ENCODE measurements at places on chromosomes 16 and 17.
A peak's percentile ranks its signal among the peaks of the same experiment; 100 is the strongest.

DNA sequence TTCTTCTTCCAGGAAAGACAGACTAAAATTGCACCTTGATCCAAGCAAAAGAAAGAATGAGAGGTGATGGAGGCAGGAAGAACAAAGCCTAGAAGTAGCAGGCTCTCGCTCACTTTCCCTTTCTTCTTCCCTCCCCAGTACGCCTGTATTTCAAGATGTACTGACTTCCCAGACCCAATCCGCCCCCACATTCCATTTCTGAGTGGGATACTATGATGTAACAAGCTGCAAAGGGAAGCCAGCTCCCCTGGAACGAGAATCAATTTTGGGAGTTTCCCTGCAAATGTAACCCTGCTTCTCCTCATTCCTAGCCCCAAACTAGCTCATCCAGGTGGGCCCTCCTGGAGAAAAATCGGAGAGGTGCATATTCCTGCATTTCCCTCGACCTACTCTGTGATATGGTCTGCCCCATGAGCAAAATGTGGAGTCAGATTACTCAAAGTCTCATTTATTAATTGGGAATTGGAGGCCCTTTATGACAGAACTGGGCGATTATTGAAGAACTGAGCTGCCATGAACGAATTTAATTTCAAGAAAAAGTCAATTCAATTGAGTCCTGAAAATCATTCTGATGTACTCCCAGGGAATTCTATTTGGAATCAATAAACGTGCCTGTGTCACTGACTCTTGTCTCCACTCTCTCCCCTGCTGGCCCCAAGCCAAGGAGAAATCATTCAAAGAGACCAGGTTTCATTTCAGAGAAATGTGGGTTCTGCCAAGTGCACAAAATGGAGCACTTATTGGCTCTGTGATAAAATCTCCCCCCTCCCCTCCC is 398.9 kb downstream of the SHISA9 start:
- DNase-seq, result no peak

GRCh38 chr17:74825952-74826719 is 33.5 kb downstream of the GRIN2C start:
- no peak for DNase-seq

GRCh38 chr16:2386990-2387389 is 42.3 kb upstream of the CCNF start:
- DNase-seq, result no peak

GRCh38 chr17:33927732-33928133 is 327.4 kb upstream of the CCL2 start:
- DNase-seq, result no peak

DNA sequence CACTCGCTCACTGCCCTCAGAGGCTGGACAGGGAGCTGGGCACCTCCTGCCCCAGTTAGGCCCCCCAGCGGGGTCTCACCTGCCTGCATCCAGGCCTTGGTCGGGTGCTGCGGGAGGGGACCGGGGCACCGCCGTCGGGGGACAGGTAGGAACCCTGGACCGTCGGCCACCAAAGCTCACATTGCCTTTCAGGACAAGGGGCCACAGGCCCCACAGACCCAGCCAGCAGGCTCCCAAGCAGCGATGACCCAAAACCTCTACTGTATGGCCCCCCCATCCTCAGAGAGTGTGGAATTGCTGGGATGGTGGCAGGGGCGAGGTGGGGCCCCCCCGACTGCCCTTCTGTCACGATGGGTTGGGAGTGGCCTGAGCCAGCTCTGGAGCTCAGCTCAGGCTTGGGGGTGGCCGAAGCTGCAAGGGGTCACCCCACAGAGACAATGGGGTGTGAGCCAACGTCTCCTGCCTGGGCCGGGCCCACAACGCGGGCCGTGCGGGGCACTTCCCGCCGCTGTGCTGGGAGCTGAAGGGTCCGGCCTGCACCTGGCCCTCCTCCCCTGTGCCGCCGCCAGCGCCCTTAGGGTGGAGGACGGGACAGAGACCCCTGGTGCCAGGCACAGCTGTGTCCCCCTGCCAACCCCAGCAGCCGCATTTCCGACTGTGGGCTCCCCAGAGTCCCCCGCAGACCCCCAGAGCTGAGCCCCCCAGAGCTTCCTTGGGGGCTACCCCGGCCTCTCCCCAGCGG is 498 bp downstream of the IGFALS start:
- DNase-seq, result no peak

DNA sequence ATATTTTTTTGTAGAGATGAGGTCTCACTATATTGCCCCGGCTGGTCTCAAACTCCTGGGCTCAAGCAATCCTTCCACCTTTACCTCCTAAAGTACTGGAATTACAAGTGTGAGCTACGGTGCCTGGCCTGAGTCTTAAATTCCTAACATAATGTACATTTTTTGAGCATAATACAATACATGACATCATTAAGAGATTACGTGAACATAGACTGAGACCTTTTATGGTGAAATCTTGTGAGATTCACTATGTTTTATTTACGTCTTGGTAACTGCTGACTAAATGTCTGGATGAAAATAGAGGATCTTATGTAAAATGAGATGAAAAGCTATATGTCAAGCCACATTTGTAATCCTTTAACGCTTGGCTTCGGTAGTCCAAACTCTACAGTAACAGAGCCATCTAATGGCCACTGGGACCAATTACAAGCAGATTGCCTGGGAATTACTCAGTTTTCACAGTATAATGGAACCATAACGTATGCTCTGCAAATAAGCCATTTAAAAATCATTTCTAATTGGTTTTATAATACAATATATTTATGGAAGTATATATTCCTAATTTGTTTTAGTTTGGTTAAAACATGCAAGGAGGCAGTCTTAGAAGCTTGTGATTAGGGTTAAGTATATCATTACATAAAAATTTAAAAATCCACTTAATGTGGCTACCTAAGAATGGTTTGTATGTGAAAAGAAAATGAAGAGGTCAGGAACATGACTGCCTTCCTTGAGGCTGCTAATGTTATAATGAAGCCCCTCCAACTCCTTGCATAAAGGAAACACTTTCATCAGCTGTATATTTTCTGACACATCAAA is 8.1 kb upstream of the EFCAB13 start:
- DNase-seq, result peak; percentile 12

- DNase-seq, result no peak
These were observed 19.7 kb downstream of the TEKT3 start for GRCh38 chr17:15321556-15322251.

DNA sequence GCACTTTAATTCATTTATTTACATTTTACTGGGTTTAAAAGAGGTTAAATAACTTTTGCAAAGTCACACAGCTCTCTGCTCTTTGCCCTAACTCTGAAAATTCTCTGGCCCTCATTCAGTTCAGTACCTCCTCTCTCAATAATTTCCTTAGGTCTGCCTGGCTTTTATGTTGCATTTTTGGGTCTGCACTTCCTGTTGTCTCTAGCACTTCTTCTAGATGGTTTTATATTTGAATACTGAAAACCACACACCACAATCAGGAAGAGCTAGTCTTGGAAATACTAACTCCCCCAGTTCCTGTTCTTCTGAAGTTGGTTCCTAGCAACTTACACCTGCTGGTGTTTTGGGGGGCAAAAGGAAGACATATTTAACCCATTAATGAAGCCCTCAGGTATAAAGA is 577.9 kb downstream of the HS3ST4 start:
- DNase-seq, result no peak

GRCh38 chr17:7439462-7440112 is at the start of gene FGF11:
FGF11 (plus strand) TSS chr17:7439512; CDS start chr17:7439621, 109 bp downstream.
- no peak for DNase-seq

DNA sequence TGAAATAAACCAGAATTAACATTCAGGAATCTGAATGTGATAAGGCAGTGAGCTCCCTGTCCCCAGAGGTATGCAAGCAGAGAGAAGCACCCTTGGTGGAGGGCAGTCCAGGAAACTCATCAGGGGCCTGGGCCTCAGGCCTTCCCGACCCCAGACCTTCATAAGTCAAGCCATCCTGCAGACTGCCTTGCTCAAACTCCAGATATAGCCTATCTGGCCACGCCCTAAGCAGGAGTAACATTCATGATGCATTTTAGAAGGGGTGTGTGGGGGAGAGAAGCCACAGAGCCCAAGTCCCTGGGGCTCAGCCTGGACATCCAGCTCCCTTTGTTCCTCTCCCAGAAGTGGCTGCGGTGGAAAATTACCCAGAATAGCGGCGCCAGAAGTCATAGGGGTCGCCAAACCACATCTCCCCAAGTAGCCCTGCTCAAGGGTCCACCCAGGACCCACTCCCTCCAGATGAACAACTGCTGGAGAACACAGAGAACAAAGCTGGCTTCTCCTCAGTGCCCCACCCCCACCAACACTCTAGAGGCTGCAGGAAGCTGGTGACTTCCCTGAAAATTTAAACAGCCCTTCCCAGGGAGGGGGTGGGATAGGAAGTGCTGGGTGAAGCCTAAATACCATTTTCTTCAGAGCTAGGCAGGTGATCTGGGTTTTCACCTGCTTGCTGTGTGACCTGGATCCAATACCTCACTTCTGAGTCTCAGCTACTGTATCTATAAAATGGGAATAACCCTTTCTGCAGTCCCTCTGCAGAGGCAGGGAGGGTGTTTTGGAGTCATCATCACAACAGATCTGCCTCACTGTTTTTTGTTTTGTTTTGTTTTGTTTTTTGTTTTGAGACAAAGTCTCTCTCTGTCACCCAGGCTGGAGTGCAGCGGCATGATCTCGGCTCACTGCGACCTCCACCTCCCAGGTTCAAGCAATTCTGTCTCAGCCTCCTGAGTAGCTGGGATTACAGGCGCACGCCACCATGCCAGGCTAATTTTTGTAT is 1.5 kb upstream of the SREBF1 start:
- no peak for DNase-seq

DNA sequence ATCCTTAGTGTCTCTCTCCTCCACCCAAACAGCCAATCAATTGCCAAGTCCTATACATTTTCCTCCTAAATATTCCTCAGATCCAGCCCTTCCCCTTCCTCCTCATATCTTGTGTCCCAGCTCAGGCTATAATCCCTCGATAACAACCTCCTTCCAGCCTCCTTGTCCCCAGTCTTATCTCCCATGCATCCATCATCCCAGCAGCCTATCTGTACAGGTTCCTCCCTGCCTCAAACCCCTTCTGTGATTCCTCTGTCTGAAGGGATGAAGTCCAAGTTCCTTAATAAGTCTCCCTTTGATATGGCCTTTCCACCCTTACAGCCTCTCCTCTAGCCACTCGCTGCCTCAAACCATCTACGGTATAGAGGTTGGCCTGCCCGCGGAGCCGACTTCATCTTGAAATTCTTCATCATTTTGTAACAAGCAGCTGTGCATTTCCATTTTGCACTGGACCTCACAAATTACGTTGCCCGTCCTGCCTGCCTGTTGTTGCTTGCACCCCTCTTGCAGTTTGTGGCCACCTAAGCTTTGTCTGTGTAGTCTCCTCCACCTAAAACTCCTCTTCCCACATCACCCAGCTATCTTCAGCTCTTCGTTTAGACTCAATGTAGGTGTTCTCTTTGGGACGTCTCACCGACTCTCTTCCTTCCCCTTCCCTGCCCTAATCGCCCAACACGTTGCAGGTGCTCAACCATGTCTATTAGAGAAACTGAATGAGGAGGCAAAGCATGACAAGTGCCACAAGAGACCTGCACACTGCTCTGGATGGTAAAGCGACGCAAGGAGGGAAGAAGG is 786 bp upstream of the CDK5RAP3 start:
- no peak for DNase-seq

GRCh38 chr16:50709061-50709684 is 15.8 kb downstream of the NOD2 start:
- no peak for DNase-seq

DNA sequence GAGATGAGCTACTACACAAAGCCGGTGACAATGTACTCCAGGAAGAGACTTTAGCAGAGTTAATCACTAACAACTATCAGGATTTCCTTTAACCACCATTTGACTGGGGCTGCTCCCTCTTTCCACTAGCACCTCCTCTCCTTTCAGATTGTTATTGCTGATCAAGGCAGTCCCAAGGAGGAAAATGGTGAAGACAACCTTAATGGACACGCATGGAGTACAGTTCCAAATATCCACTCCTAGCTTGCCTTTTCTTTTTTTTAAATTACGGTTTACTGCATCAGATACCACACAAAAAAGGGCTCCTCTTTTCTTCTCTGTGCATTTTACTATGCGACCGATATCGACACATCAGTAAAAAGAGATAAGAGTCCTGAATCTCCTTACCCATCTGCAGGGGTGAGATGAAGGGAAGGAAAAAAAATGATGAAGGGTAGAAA is 30.9 kb downstream of the FAM222B start:
- DNase-seq, result no peak

GRCh38 chr16:53132406-53132805 is 77.6 kb downstream of the CHD9 start:
- no peak for DNase-seq

DNA sequence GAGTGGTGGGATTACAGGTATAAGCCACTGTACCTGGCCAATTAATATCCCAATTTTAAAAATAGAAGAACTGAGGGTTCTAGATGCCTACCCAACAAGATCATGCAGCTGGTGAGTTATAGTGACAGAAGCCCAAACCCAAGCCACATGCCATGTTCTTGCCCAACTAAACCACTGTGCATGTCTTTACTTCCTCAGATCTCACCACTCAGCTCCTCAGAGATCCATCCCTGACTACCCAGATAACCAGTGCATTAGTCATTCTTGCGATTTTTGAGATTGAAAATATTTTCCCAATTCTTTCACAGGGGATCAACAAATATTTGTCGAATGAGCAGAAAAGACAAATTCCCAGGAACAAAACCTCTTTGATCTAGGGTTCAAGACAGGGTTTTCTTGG is 303.1 kb downstream of the CBLN1 start:
- no peak for DNase-seq

DNA sequence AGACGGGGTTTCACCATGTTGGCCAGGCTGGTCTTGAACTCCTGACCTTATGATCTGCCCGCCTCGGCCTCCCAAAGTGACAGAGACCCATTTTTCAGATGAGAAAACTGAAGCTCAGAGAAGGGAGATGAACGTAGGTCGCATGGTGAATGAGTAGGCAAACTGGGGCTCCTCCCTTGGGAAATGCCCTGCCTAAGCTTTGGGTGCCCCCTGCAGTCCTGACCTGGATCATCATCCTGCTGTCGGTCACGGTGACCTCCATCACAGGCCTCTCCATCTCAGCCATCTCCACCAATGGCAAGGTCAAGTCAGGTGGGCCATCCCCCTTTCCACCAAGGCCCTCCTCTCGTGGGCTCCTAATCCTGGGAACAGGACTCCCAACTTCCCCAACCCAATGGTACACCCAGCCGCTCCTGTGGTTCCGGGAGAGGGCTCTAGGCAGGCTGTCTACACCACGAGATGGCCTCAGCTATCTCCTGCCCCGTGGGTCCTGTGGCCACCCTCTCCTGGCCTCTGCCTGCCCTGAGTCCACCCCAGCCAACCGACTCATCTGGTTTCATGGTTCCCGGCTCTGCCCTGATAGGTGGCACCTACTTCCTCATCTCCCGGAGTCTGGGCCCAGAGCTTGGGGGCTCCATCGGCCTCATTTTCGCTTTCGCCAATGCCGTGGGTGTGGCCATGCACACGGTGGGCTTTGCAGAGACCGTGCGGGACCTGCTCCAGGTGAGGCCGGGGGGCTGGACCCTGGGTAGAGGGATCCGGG is 4.7 kb downstream of the SLC12A3 start:
- DNase-seq, result no peak

- peak; percentile 28 for DNase-seq
These were observed 237.2 kb downstream of the GSG1L start for GRCh38 chr16:27826081-27826892.
